ENCODE measurements at places on chromosomes 7 and 10. TPM values are rescaled to one million over a fixed set of nuclear protein-coding genes. Genes with fewer than 3 reads are reported as not detected.

ALKBH4 gene
- total RNA-seq, result 8.7 TPM

- H3K36me3 ChIP-seq, result no peaks in the 10 kb centered on the region
- no peaks in the 10 kb centered on the region for H3K4me1 ChIP-seq
- H3K27me3 ChIP-seq, result no peaks in the 10 kb centered on the region
- no peak for DNase-seq
- H3K4me3 ChIP-seq, result no peak overlapping the region
- H3K27ac ChIP-seq, result no peak overlapping the region
These were observed 57.4 kb upstream of the AGR3 start for GRCh38 chr7:16939161-16939560.

DNA sequence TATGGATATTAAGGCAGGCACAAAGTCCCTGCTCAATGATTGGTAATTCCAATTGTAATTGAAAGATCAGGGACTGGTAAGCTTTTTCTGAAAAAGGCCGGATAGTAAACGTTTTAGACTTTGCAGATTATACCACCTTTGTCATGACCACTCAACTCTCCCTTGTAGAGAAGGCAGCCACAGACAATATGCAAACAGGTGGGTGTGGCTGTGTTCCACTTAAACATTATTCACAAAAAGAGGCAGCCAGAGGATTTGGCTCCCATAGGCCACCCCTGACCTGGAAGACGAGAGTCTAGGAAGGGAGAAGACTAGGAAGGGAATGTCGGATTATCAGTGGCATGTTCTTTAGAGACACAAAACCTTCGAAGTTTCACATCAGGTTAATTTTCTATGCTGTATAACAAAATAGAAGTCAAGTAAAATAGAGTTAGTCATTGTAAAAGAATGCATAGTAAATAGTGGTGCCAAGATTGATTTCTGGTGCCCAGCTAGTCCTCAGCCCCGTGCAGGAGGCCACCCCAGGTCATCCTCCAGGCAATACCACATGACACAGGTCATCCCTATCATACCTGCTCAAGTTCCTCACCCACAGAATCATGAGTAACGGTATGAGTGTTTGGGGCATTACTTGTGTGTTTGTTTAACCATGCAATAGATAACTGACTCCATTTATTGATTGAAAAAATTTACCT is 193.8 kb downstream of the PLPP4 start:
- no peak overlapping the region for H3K27ac ChIP-seq
- no peaks in the 10 kb centered on the region for H3K36me3 ChIP-seq
- DNase-seq, result no peak
- H3K4me3 ChIP-seq, result no peak overlapping the region
- no peaks in the 10 kb centered on the region for H3K4me1 ChIP-seq
- no peaks in the 10 kb centered on the region for H3K27me3 ChIP-seq

- H3K4me3 ChIP-seq, result no peak overlapping the region
- H3K27me3 ChIP-seq, result no peaks in the 10 kb centered on the region
- no peaks in the 10 kb centered on the region for H3K4me1 ChIP-seq
- no peak overlapping the region for H3K27ac ChIP-seq
- no peaks in the 10 kb centered on the region for H3K36me3 ChIP-seq
These were observed 7.2 kb downstream of the ALKBH4 start for GRCh38 chr7:102457352-102457924.

GRCh38 chr7:137774793-137775201 is 72.0 kb downstream of the DGKI start:
- H3K27ac ChIP-seq, result no peak overlapping the region
- no peaks in the 10 kb centered on the region for H3K27me3 ChIP-seq
- DNase-seq, result no peak
- peaks cover 2% of the 10 kb centered on the region for H3K4me1 ChIP-seq
- H3K4me3 ChIP-seq, result no peak overlapping the region

DNA sequence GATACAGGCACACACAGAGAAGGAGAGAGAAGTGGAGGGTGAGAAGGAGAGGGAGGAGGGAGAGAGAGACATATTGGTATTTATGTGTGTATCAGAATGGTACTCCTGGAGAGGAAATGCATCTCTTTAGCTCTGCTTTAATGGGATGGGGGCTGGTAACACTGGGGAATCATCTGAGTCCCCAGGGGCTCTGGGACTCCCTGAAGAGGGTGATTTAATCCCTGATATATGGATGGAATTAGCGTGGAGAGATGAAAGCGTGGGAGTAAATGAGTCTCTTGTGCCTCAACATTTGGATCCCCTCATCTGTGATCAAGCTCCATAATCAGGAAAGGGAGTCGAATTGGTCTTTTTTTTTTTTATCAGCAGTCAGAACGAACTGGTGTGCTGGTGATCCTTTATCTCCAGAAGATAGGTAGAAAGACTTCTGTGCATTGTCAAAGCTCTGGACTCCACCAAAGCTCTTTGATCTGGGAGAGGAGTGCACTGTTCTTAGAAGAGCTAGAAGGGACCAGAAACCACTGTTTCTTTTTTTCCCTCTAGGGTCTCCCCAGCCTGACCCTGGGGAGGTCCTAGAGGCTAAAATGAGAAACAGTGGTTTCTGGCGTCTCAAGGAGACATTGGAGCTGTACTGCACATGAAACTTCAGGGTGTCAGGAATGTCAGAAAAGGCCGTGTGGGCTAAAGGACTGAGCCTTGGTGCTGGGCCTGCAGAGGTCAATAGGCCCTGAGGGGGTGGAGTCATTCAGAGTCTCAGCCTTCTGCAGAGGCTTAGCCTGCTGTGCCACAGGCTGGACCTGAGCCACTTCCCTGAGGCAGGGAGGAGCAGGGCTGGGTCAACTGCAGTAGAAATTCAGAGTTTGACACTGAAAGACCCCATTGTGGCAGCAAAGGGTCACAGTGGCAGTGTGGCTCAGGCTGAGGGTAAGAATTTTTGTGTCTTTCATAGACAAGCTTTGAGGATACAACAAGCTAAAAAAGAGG is 234.4 kb upstream of the SLC26A5 start:
- H3K27me3 ChIP-seq, result no peaks in the 10 kb centered on the region
- no peak overlapping the region for H3K27ac ChIP-seq
- H3K36me3 ChIP-seq, result no peaks in the 10 kb centered on the region
- no peaks in the 10 kb centered on the region for H3K4me1 ChIP-seq
